Renal cortex interstitium (tissue), 15 donors: ENCODE measurements at places on chromosomes 7 and 10. TPM values are rescaled to one million over a fixed set of nuclear protein-coding genes. Genes with fewer than 3 reads are reported as not detected.

RASSF4 gene
- 25.2 TPM for polyA plus RNA-seq

ABCB4 gene
- polyA plus RNA-seq: 3.3 TPM

- no peak for DNase-seq
Measured at GRCh38 chr10:118961436-118961835, 68.1 kb upstream of the NANOS1 start.

DNA sequence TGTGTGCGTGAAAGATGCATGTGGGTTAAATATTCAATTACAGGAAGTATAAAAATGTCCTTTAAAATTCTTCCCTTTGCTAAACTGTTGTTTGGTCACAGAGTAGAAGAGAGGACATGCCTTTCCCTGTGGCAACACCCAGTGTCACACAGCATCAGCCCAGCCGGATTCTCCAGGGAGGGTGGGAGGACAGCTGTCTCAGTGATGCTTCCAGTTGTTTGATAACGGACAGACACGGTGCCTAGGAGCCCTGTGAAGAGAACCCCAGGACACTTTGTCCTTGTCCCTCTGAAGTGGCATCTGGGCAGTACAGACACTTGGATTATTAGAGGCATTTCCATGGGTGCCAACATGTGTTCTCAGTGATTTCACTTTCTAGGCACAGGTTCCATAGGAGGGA, 306.6 kb upstream of the LRGUK start:
- DNase-seq: no peak

- DNase-seq: no peak
Measured at GRCh38 chr10:102850025-102850518, 4.0 kb upstream of the BORCS7 start.

DNA sequence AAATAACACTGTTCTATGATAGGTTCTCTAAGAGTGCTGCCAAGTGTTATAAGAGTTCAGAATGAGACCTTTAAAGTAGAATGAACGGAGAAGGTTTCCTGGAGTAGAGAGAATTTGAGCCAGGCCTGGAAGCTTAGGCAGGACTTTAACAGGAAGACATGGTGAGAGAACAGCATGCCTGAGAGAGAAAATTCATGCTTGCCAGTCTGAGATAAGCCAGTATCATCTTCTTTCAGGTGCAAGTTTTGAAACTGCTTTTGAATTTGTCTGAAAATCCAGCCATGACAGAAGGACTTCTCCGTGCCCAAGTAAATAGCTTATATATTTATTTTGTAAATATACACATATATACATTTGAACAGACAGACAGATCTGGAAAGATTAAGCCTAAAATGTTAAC, 22.1 kb downstream of the ARMC10 start:
- DNase-seq: no peak

GBX1 gene
- polyA plus RNA-seq: not detected

SEMA3E gene
- 1.5 TPM for polyA plus RNA-seq

DNA sequence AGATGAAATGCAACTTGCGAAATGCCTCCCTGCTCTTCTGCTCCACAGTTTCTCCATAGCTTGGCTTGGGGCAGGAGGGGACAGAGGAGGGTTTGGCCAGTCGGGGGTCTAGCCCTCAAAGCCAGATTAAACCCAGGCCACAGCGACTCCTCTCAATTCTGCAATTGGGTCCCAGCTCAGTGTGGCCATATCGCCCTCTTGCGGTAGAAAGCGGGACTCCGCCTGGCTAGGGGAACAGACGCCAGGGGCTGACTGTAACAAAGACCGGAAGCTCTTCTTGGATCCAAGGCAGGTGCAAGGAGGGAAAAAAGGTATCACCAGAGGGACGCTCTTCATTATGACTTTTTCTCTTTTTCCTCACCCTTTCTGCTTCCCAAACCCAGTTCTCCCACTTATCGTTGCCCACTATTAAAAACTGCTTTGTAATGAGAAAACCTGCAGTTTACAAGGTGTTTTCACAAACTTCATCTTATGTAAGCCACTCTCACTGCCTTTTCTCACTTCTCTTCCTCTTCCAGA, 36.6 kb upstream of the TNPO3 start:
- peak; percentile 55 for DNase-seq

DNA sequence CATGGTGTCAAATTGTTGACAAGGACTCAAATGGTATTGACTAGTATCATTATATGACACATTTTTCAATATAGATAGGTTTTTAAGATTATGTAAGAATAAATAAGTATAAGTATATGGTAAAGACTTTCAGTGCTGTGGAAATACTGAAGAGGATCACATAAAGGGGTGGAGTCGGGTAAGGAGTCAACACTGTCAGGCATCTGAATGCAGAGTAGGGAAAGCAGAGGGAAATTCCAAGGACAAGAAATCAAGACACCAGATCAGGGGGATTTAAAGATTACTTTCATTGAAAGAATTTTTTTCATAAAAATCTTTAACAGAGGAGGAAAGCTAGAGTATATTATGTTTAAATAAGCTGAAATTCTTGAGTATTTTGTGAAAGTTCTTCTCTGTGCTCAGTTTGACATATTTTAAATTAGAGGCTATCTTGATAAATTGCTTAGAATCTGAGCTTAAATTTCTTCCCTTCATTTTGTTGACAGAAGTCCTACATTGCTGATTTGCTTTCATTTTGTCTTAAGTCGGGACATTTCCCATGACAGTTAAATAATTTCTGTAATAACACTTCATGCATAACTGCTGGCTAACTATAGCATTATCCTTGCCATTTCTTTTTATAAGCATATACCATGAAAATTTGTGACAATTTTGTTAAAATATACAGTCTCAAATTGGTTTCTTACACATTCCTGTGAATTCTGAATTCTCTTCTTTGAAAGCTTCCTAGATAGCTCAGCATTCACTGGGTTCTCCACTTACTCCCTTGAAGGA, 244.3 kb downstream of the PRKG1 start:
- DNase-seq: no peak

NRF1 gene
- 25.3 TPM for polyA plus RNA-seq

- DNase-seq: peak; percentile 40
Measured at GRCh38 chr10:63819753-63820329, 298.6 kb downstream of the REEP3 start.

DNA sequence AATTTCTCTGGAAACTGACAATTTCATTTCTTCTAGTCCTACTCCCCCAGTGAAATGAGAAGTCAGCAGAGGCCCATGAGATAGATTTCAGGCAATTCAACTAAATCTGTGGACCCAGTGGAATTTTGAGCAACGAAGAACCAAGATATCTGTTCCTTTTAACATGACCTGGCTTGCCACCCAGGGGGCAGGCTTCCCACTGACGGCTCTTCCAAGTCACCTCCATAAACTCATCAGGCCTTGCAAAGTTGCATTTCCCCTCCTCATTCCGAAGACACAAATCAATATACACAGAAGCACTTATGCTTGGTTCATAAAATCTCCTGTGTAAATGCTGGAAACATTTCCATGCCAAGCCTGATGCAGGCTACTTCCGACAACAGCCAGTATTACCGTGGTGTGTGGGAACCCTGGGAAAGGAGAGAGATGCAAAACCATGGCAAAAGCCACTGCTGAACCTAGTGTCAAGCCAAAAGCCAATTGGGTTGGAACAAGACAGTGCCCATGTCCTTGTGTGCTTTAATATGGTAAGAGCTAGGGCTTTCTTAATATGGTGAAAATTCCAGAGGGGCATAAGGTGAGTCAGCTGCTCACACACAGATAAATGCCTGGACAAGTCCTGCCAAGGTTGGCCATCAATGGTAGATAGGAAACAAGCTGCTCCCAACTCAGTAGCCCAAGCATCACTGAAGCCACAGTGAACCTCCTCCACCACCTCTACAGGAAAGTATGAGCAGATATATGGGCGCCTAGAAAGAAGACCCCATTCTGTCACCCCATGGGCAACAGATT, 1.6 kb downstream of the FRMD4A start:
- DNase-seq: no peak

GRCh38 chr10:74669210-74669609, 157.2 kb upstream of the KAT6B start:
- DNase-seq: no peak

GRCh38 chr7:151869109-151869428, 7.8 kb downstream of the PRKAG2 start:
- no peak for DNase-seq
